Stimulated activated naive B cell treated with anti-CD40 and anti-IgM and Interleukin-4, amounts not matched to agents 10 μg/mL and 1 μg/mL and 100 μg/mL, for 72 hours (primary cell): ENCODE measurements at places on chromosomes 5 and 9.

GRCh38 chr5:43078956-43079355 is 38.8 kb upstream of the ANXA2R start:
- no peak for DNase-seq

- no peak for DNase-seq
Measured at GRCh38 chr5:91079037-91079436, 304.1 kb downstream of the ARRDC3 start.

DNA sequence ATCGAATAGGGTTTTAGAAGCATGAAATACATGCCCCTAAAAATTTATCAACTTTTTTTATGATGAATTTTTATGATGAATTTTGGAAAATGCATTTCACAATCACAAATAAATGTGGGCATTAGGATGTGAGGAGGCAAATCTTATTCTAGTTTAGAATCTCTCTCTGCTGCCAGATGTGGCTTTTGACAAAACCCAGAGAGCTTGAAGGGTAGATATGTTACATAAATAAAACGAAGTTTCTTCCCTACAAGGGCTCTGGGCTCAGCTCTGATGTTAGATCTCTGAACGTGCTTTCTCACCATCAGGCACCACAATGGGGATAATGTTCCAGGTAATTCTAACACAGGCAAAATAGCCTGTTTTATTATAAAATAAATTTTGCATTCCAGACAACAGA is 102.3 kb upstream of the ADAMTSL1 start:
- no peak for DNase-seq

GRCh38 chr5:180647941-180648500 is 1.4 kb downstream of the FLT4 start:
- DNase-seq, result no peak

- DNase-seq, result no peak
Measured at GRCh38 chr5:56591081-56591480, 224.3 kb upstream of the MAP3K1 start.

DNA sequence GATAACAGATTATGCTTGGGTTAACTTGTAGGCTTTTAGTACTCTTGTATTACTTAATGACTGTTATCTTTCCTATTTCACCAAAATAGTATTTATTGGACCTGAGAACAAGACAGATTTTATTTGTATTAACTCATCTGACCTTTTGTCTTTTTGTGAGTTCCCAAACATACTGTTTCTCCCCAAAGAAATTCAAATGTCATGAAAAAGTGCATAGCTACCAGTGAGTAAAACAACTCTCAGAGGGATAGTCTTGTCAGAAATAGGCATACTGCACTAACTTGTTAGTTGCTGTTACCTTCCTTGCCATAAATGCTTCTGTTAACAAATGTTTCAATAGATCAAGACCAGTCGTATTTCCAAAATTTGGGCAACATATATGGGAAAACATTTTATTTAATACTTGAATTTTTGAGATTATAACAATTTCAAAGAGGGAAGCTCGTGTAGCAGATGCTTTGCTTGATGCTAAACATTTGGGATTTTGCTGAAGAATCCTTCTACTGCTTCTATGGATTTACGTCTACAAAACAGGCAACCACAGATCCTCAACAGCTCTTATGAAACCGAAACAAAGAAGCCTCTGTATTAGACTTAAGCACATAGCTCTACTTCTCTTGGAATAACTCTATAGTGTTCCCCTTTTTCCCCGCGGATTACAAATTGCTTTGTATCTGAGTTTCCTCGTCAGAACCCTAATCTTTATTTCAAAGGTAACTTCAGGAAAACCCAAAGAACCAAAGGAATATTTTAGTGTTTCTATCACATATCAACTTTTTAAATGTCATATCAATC is 248.8 kb downstream of the MCTP1 start:
- DNase-seq, result no peak

GRCh38 chr5:61613679-61614078 is 281.6 kb downstream of the ZSWIM6 start:
- no peak for DNase-seq

- no peak for DNase-seq
Measured at GRCh38 chr9:76620996-76621395, 143.2 kb upstream of the PCA3 start.

DNA sequence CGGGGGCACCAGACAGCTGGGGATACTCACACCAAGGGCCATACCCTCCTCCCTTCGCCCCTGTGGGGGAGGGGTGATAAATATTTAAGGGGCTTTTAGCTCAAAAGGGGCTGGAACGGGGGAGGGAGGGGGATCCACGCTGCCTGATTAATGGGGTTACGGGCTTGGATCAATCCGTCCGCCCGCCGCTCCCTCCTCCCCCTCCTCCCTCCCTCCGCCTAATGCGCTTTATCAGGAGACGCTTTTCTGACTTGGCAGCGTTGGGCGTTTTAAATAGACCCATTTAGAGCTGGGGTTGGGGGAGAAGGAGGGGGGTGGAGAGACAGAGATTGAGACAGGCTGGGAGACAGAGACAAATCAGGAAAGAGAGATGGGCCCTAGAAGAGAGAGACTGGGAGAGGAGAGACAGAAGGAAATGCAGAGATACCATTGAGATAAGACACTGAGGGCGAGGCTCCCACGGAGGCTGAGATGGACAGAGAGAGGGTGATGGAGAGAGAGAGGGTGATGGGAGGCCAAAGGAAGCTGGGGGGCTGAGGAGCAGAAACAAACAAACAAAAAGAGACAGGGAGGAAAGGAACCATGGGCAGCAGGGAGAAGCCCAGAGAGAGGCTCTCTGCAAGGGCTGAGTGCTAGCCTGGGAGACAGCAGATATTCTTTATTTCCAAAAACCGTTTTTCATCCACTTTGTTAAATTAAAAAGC is 10.3 kb downstream of the CNTFR start:
- no peak for DNase-seq

- no peak for DNase-seq
Measured at GRCh38 chr9:33459115-33459514, 11.7 kb upstream of the AQP3 start.

GRCh38 chr5:39209924-39210323 is 9.4 kb downstream of the FYB1 start:
- no peak for DNase-seq

DNA sequence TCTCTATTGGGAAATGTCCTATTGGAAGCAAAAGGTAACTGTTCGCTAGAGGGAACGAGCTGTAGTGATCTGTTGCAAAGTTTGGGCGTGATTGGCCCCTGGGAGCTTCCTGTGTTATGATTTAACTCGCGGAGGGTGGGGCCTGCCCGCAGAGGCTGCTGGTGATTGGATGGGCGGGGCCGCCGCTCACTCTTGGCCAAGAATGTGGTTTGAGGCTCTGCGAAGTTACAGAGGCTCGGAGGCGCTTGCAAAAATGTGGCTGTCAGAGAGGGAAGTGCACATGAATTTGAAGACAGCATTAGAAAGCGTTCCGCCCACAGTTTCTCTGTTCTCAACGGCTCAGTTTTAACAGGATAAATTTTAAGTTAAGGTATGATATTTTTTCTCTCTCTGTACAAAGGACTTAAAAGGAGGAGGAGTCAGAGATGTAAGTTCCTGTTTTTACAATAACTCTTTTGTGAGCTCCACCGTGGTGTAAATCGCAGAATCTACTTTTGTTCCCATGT is 46.9 kb downstream of the CNTRL start:
- DNase-seq, result peak; percentile 95

- no peak for DNase-seq
Measured at GRCh38 chr9:35598866-35599590, 6.0 kb upstream of the TESK1 start.

DNA sequence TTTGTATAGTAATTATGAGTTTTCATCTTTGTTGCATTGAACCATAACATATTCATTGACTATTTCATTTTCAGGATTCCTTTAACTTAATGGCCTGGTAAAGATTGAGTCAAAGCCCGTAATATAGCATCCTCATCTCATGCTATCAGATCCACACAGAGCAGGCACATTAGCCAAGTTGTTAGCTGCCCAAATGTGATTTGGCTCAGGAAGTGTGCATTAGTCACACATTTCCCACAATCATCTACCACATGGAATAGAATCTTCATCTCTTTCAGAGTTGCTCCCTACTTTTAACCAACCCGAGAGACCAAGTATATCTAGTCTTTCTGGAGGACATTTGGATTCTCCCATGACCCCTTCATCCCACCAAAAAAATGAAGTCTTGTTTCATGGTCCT is 481.0 kb upstream of the PTGER4 start:
- DNase-seq, result no peak

- no peak for DNase-seq
Measured at GRCh38 chr9:14488421-14489190, 174.7 kb upstream of the NFIB start.

DNA sequence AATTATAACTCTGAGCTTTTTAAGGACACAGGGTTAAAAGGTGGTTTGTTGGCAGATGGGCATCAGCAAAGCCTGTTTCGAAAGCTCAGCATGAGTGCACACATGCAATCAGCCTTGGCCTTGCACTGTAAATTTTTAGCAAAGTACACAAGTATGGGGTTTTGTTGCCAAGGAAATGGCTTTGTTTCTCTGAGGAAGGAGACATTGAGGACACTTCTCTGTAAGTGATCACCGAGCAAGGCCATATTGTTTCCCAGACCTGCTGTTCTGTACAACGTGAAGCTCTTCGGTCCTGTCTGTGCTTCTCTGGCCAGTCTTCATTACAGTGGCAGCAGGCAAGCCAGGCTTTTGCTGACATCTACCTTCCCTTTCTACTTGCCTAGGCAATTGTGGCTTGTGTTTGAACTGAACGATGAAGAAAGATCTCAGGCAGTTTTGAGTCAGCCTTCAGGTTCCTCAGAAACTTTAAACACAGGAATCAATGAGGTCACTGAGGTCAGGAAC is 27.9 kb upstream of the GLRX start:
- no peak for DNase-seq

GRCh38 chr5:2052687-2053086 is 170.0 kb upstream of the IRX4 start:
- DNase-seq, result no peak

GRCh38 chr9:71690689-71691435 is 77.5 kb downstream of the CEMIP2 start:
- DNase-seq, result no peak

GRCh38 chr9:80651044-80651443 is 1038.3 kb downstream of the TLE1 start:
- DNase-seq, result no peak

- DNase-seq, result peak; percentile 24
Measured at GRCh38 chr9:36092509-36093215, 43.9 kb upstream of the GLIPR2 start.

DNA sequence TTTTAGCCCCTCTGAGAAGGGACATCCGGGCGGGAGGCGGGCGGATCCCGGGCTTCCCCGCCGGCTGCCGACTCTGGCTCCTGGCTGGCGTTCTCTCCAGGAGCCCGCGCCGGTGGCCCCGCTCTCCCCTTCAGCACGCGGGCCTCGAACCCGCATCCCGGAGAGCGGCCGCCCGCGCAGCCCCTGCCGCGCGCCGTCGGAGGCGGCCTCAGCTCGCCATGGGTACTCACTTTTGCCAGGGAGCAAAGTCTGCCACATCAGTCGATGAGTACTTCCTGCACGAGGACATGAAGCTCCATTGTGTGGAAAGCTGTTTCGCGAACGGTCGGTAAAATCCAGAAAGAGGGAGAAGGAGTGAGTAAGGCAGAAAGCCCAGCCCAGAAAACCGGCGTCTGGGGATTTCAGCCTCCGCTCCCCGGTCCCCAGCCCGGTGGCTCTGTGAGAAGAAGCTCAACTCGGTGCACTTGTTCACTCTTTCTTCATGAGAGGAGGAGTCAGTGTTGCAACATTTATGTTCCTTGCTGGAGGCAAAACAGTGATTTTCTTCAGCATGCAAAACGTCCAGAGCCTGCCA is at the start of gene PRLR:
TSS of gene PRLR (minus strand) at position 450 of the 574 bp plus-strand sequence. CDS start 140,867 bp downstream, outside the sequence.
- DNase-seq, result no peak

GRCh38 chr9:88578121-88579049 is 43.4 kb downstream of the NXNL2 start:
- peak; percentile 51 for DNase-seq

DNA sequence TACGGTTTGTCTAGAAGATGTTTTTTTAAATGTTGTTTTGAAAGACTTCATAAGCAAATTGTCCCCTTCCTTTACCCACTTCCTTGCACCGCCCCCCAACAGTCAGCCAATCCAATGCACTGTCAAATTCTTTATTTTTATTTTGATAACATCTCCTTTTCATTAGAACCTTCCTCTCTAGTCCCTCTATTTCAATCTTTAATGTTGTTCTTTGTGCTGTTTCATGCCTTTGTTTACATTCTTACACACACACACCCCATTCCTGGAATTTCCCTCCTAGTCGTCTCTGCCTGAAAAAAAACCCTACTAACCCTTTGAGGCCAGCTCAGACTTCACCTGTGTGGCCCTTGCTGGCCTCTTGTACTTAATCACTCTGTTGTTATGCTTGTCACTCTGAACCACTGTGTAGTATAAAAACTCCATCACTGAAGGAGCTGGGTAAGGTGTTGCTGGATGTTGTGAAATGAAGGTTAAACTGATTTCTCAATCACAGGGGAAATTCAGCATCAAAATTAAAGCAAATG is 133.4 kb downstream of the UGCG start:
- DNase-seq, result no peak

DNA sequence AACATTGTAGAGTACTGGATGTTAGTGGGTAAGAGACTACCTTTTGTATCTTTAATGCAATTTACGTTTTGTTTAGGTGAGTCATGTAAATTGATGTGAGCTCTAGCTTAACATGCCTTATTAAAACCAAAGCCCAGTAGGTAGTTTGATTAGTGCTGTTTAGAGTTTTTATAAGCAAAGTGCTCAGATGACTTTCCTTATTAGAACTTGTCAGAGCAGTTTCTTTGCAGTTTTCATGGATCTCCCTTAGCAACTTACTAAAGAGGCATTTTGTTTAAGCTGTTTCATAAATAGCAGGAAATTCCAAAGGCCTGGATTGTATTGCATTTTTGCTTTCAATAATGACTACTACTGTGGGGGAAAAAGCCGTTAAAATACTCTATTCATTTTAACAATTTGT is 14.5 kb downstream of the ZSWIM6 start:
- DNase-seq, result no peak

DNA sequence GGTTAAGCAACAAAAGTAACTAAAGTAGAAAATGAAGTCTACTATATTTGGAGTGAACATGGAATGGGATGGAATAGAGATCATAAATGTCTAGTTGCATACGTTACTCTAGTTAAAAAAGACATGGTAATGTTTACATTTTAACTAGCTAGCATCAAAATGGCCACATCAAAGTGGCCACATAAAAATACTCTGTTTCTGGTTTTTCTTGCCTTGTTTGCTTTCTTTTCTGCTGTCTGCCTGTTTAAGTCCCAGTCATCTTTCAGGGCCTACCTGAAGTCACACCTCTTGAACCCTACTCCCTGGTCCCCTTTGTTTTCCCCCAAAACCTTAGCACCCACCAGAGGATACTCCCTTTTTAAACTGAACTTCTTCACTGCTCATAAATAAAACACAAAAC is 6.4 kb upstream of the KIF2A start:
- no peak for DNase-seq

DNA sequence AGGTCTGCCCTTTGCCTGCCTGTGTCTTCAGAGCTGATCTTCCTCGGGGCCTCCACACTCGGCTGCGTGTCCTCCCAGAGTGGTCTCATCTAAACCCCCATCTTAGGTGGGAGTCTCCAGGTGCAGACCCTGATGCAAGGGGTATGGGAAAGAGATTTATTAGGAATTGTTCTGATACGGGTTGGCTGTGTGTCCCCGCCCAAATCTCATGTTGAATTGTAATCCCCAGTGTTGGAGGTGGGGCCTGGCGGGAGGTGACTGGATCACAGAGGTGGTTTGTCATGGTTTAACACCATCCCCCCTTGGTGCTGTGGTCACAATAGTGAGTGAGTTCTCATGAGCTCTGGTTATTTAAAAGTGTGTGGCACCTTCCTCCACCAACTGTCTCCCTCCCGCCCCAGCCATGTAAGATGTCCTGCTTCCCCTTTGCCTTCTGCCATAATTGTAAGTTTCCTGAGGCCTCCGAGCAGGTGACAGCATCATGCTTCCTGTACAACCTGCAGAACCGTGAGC is 208.4 kb downstream of the AOPEP start:
- no peak for DNase-seq

GRCh38 chr5:7437836-7438235 is 41.9 kb downstream of the ADCY2 start:
- DNase-seq, result no peak
